Cortex of kidney (tissue), 1 donor: ENCODE measurements at places on chromosomes 12 and 14.

DNA sequence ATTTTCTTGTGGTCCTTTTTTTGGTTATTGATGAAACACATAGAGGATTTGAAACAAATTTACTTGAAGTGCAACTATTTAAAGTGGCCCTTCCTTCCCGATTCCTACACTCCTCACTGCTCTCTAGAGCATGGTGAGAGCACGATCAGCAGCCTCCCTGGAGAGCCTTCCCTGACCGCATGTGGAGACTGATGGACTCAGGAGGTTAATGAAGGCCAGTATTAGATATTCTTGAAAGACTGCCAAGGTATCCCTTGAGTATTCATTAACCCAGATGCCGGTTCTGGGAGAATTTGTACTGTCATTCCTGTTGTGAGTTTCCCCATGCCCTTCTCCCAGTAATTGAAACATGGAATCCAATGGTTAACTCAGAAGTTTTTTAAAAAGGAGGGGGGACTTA lies 102.8 kb upstream of the FGD4 start:
- DNase-seq, result no peak

- DNase-seq, result no peak
Measured at GRCh38 chr12:19614601-19615383, 175.5 kb downstream of the AEBP2 start.

DNA sequence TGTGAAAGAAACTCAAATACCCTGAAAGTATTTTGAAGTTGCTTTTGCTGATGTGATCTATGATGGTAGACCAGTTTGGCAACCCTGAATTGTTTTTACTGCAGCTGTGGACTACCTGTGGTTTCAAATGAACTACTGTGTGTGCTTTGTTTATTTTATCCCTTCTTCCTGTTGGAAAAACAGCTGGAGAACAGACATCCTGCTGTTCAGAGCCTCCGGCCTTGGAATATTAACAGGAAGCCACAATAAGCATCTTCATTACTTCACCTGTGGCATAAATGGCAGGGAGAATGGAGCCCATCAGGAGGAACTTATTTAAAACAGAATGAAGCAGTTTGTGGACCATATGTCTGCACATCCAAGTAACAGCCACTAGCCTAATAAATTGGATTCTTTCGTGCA lies 104.8 kb downstream of the DUSP6 start:
- DNase-seq, result no peak

DNA sequence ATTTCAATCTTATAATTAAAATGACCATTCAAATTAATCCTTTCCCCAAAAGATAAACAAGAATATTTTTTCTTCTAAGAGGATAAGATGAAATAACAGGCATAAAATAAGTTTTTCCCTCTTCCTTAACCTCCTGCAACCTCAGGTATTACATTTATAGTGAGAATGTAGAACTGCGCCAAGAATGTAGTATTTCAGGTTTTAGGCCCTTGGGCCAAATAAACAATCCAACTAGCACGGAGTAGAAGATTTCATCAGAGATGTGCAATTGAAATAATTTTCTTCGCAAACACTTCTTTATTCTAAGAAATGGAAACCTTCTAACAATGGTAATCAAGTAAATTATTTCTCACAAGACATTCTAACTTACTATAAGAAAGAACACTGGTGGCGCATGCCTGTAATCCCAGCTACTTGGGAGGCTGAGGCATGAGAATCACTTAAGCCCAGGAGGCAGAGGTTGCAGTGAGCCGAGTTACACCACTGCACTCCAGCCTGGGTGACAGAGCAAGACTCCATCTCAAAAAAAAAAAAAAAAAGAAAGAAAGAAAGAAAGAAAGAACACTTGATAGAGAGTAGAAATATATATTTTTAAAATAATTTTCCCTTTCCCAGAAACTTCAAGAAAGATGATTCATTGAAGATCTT lies 100.8 kb downstream of the TAOK3 start:
- DNase-seq, result no peak

DNA sequence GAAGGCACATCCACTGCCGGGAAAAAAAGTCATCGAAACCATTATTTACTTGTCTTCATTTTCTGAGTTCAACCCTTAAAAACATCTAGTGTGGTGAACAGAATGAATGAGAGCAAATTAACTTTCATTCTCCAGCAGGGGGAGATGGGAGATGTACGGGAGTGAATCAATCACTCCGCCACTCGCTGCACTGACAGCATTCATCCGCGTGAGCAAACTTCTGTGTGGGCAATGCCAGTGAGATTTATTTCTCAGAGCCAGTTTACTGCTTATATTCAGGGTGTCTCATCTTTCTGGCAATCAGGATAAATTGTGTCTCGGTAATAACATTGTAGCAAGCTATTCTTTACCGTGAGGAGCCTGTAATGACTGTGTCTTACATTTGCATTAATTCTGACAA lies 463.6 kb upstream of the MIS18BP1 start:
- DNase-seq, result no peak

DNA sequence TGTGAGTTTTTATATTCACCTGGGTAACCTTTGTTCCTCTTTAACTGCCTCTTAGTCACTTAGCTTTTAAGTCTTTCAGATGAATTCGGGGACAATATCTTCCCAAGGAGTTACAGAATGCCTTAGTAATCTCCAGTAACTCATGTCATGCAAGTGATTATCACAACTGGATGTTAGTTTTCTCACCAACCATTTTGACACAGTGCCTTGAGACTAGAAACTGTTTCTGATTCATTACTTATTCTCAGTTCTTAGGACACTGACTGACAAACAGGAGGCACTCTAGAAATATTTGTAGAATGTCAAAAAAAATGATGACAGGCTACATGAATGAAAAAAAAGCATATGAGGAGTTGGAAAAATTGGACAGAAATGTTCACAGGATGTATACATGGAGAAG lies 335.1 kb downstream of the ACSS3 start:
- no peak for DNase-seq

GRCh38 chr14:66476964-66477363 lies 9.2 kb upstream of the CCDC196 start:
- no peak for DNase-seq

- DNase-seq, result no peak
Measured at GRCh38 chr12:26042645-26043044, 82.2 kb downstream of the BHLHE41 start.

DNA sequence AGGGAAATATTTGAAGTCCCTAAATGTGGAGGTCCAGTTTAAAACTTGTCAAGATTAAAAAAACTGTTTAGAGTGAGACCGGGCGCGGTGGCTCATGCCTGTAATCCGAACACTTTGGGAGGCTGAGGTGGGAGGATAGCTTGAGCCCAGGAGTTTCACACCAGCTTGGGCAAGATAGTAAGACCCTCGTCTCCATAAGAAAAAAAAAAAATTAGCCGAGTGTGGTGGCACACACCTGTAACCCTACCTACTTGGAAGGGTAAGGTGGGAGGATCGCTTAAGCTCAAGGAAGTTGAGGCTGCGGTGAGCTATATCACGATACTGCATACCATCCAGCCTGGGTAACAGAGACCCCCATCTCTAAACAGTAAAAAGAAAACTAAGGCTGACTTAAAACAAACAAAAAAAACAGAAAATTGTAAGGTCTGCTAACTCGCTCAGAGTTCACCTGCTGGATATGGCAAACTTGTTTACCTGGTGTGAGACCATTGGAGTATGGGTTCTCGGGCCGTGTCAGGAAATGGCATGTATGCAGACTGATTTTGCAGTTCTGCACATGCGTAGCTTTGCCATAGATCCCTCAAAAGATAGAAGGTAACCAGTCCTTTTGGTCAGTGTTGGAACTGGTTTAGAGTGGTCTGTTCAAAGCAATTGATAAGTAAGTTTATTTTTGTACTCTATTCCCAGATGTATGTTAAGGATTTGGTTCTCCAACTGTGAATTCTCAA lies 2.1 kb downstream of the RNF10 start:
- DNase-seq, result no peak

DNA sequence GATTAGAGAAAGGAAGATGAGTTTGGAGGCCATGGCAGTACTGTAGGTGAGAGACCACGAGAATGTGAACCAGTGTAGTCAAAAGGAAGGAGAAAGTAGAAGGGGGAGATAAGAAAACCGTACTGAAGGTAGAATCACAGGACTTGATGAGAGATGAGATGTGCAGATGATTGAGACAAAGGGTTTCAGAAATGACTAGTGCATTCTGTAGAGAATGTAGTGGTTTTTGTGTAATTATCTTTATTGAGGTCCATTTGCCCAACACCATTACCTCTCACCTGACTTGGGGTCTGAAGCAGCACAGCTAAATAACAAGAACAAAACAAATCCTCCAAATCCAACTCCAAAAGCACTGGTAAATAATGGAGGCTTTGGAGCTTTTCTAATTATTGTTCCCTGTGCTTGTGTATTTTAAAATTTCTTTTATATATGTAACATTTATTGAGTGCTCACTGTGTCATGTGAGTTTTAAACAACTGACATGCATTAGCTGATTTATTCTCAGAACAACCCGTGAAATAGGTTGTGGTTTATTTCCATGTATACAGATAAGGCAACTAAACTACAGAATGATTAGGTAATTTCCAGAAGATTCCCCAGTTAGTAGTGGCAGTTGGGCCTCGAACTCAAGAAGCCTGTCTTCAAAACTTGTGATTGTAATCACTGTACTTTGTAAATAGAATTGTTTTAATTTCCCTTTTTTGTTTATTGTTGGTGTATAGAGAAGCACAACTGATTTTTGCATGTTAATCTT lies 390.0 kb downstream of the AEBP2 start:
- no peak for DNase-seq

DNA sequence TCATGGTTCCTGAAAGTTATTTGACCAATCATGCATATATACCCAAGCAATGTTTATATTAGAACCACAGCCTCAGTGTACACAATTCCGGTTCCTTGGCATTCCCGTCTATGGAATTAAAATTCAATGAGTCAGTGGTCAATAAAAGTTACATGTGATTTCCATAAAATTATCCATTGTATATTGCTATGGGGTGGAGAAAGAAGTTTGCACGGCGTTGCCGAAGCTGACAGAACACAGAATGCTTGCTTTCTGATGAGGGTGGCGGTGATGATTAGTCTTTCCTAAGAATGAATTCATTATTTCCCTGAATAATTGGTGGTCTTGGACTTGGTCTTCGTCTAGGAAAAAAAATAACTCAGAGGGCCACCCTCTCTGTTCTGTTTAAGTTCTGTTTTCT lies 214.1 kb downstream of the ANO2 start:
- DNase-seq, result no peak

DNA sequence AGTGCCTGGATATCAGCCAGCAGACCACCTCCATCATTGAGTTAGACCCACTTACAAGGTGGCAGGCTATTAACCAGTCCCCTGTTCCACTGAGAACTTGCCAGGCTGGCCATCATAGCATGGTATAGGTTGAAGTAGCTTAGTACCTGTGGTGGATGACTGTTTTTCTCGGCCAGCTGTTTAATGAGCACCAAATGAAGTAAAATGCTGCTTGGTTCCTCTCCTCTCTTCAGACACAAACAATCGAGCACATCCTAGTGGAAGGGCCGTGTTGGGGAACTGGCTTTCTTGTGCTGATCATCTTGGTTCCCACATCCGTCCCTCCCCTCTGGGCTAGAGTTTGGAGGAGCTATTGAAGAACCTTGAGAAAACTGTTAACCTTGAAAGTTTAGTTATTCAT lies 486.2 kb downstream of the RAD51B start:
- DNase-seq, result no peak

DNA sequence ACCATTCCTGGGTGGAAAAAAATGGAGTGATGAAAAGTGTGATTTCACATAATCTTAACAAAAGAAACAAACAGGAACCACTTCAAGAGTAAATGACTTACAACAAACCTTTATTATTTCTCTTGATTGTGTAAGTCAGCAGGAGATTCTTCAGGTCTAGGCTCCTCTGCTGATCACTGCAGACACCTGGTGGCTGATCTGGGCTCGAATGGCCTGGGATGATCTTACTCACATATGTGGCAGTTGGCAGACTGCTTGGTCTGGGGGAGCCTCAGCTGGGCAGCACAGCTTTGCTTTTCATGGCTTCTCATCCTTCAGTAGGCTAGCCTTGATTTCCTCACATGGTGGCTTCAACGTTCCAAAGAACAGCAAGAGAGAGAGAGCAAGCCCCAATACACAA lies 215.4 kb upstream of the PRICKLE1 start:
- DNase-seq, result no peak

DNA sequence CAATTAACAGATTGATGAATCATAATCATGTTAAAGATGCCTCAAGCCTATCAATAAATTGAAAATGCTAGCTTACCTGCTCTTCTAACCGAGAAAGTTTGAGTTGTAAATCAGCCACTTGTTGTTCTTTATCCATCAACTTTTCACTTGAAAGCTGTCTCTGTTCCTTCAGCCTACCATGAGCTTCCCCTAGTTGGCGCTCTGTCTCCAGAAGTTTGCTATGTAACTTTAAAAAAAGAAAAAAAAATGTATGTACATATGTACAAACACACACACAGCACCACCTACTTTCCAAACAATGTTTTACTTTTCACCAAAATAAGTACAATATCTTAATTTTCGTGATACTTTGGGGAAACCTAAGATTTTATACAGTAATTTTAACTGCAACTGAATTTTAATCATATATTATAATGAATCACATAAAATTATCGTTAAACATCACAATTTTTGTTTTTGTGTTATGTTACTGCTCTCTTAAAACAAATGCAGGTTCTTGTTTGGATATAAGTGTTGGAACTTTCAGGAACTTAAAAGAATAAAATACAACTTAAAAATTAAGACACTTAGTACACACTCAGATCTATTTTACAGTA lies 101.2 kb downstream of the EEA1 start:
- DNase-seq, result no peak

DNA sequence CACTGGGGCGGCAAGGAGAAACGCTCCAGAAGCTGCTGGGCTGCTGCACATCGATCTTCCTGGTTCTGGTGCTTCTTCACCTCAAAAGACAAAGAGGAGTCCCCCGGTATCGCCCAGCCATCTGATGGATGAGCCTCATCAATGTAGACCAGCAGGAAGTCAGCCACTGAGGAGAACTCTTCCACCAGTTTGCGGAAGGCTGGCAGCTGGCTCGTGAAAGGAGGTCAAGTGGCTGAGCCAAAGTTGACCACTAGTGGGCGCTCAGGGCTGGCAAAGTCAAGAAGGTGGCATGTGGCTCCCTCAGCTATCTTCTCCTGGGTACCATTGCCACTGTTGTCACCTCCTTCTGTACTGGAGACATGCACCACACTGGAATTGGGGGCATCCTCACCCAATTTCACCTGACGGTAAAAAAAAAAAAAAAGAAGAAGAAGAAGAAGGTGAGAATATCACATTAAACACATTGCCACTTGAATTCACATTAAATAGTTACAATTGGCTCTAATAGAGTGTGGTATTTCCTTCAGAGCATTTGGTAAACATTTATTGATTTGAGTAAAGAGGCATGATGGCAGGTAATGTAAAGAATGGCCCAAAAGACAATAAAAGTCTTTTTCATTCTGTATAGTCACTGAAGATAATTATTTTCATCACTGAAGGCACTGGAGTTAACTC lies 8.3 kb downstream of the DIO2 start:
- DNase-seq, result no peak
